ENCODE measurements at places on chromosomes 16 and 17. TPM values are rescaled to one million over a fixed set of nuclear protein-coding genes. Genes with fewer than 3 reads are reported as not detected.

HAP1 gene
- 0.25 TPM for total RNA-seq

FAM171A2 gene
- total RNA-seq = not detected

CDH5 gene
- total RNA-seq = not detected

GRCh38 chr17:8324923-8325322 lies 14.7 kb upstream of the ODF4 start:
- no peak for DNase-seq

DNA sequence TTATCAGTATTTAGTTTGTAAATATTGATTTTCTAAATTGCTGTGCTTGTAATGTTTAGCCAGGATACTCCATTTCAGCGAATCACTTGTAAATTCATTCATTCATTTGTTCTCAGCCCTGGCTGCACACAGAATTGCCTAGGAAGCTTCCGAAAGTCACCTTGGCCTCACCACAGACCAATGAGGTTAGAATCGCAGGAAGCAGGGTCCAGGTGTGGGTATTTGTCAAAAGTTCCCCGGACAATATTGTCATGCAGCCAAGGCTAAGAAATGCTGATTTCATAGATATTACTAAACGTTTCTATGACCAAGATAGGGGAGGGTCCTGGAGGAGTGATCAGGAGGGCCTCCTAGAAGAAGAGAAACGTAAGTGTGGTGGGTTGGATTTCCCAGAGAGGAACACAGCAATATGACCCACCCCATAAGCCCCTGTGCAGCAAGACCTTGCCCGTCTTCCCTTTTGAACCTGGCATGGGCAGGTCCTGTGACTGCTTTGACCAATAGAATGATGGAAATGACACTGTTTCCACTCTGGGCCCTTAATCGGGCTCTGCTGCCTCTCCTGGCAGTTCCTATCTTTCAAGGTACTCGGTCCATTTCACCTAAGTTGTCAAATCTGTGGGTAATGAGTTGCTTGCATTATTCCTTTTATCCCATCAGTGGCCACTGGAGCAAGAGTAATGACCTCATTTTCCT lies 238.7 kb downstream of the FOXL1 start:
- no peak for DNase-seq

GRCh38 chr17:44333371-44333770 lies 8.7 kb upstream of the SLC25A39 start:
- no peak for DNase-seq

- peak; percentile 22 for DNase-seq
Measured at GRCh38 chr17:10357768-10358167, 15.0 kb downstream of the MYH13 start.

DNA sequence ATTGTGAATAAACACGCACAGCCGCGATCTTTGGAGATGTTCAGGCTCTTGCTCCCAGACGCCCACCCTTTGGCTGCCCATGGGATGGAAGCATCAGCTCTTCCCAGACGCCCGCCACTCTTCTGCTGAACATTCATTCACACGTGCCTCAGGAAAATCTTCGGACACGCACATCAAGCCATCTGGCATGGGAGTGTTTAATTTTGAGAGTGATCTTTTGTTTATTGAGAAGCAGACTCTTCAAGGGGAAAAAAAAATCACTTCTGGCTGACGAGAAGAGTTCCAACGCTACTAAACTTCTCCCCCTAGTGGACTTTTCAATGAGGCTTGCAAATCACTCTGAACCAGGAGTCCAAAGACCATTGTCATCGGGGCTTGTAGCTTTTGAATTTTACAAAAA lies 62.0 kb upstream of the NUDT7 start:
- DNase-seq = no peak

All from activated CD4-positive, alpha-beta T cell treated with anti-CD3 and anti-CD28 coated beads, Interleukin-2, amount 10 ng/mL, durations not matched to agents 7 days and 5 days (primary cell).